AML-193 (cell line): ENCODE measurements at places on chromosomes 6 and 20.

GRCh38 chr6:137736911-137737310 lies 130.1 kb upstream of the TNFAIP3 start:
- no peak for DNase-seq

DNA sequence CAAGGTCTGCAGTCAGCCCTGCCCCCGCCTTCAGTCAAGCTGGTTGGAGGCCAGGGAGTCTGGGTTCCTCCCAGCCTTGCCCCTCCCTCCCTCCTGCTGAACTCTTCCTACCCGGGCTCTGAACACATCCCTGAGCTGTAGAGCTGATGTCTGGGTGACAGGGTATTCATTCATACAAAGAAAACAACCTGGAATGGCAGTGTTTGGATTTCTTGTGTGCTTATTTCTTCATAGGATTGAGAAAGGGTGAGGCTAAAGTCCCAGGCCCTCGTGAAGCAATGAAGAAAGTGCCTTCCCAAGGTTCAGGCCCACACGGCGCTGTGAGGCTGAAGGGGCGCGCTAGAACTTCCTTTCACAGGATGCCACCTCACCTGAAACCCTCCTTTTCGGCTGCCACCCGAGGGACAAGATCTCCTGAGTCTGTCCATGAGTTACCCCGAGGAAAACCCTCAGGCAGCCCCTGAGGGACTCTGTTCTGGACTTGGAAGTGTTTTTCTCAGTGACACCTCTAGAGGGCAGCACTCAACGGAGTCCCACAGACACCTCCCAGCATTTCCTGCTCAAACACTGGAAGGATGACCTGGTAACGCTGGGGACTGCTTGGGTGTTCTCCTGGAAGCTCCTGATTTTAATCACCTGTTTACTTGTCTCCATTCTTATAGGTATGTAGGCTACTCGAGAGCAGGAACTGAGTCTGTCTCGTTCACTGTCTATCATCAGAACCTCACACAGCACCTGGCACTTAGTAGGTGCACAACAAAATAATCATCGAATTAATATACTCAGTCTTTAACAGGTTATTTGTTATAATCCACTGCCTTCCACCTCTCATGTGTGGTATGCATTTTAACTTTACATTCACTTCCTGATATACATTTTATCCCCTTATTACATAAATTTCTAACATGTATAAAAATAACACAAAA lies 11.8 kb upstream of the GSTA1 start:
- peak; percentile 30 for DNase-seq

DNA sequence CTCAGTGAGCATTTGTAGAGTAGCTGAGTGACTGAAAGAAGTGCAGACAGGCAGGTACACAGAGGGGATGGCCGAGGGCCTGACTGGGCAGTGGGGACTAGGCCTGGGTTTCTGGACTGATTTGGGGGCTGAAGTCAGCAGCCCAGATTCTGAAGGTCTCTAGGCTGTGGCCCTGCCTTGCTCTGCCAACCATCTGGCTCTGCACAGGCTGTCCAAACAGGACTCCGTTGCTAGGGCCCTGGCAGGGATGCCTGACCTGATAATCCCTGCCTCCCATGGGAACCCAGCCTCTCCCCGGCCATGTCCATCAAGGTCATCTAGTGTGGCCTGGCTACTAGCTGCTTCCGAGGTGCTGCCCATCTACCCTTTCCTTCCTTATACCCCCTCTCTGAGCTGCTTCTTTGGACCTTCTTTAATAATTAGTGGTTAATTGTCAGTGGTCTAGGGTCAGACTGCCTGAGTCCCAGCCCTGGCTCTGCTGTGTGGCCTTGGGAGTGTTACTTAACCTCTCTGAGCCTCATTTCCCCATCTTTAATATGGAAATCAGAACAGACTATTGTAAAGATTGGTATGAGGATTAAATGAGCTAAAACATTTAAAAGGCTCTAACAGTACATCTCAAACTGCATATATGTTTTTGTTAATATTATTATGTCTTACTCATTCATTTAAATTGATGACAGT lies 137.9 kb downstream of the VEGFA start:
- no peak for DNase-seq

DNA sequence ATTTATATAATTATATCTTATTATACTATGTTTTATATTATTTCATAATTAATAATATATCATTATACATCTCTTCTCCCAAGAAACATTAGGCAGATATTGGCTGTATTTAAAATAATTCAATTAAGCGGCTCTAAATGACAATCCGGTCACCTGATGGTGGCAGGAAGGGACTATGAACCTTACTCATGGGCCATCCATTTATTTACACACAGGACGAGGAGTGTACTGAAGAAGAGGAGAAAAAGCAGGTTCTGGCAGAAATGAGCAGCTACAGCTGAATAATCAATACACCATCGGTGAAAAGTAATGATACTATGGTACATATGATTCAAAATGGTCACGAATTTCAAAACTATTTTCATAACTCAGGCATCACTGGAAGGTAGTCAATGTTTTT lies 277.7 kb downstream of the KIF16B start:
- DNase-seq, result no peak

DNA sequence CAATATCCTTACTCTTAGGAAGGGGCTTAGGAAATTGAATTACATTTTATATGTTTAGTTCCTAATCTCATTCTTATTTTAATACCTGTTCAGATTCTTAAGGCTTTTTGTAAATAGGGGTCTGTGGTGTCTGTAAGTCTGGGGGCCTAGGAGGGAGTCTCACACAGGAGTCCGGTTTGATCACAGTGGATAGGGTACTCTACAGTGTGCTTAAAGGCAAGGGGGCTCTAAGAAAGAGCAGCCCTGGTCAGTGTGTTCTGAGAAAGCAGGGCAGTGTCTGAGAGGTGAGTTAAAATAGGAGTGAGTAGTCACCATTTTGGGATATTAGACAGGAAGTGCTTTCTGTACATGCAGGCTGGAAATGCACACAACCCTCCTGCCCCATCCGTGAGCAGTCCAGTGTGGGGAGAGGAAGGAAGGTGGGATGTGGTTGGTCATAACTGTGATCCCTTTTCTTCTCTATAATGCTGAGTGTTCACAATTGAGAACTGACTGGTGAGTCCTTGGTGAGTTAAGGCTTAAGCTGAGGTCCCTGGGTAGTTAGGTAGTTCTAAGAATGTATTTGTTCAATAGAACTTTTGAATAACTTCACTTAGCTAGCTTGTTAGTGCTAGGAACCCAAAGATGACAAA lies 50.0 kb downstream of the CDKAL1 start:
- no peak for DNase-seq

- no peak for DNase-seq
Measured at GRCh38 chr20:44851545-44851944, 34.0 kb upstream of the YWHAB start.

- DNase-seq, result no peak
Measured at GRCh38 chr20:8228315-8228714, 96.2 kb downstream of the PLCB1 start.

DNA sequence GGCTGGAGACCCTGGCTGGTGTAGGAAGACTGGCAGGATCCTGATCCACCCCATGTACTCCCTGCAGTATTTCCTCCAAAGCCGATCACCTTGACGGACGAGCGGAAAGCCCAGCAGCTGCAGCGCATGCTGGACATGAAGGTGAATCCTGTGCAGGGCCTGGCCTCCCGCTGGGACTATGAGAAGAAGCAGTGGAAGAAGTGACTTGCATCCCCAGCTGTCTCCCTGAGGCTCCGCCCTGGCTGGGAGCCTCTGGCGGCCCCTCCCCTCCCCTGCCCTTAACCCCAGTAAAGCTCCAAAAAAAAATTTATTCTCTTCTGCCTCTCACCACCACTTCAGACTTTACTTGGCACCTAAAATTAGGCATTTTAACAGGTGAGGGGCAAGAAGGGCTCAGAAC lies 7.0 kb downstream of the COX4I2 start:
- DNase-seq, result no peak

- no peak for DNase-seq
Measured at GRCh38 chr6:134379076-134379475, 61.2 kb upstream of the SGK1 start.

DNA sequence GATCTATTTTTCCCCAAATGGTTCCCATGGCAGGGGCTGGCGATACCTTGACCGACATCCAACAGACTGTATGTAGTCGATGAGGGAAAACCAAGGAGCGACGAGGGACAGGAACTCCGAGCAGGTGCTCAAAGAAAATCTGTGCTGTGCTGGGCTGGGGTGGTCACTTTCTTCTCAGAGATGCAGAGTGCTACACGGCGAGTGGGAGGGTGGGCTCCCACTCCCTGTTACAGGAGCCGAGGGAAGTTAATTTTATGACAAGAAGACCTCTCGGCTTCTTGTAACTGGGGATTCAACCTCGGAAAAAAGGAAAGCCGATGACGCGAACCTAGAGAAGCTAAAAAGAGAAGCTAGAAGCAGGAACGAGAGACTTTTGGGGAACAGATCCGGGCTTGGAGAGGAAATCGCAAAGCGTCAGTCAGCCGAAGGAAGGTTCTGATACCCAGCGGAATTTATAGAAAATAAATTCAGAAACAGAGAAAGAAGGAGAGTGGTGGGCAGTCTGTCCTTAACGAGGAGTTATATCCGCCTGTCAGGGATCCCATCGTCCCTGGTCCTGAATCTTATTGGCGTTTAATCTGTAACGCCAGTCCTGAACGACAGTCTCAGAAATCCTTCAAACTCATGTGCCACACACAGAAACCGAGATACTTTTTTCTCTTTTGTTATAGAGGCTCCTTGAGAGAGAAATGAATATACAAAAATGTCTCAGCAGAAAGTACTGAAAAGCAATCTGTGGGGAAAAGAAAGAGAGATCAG lies 84.6 kb upstream of the ZNF322 start:
- no peak for DNase-seq

GRCh38 chr6:169654598-169655391 lies 47.0 kb downstream of the WDR27 start:
- DNase-seq, result peak; percentile 58

GRCh38 chr6:44227148-44227793 lies 3.9 kb downstream of the SLC29A1 start:
- DNase-seq, result no peak

- DNase-seq, result peak; percentile 90
Measured at GRCh38 chr6:87902383-87902782, 145.3 kb upstream of the SPACA1 start.

- no peak for DNase-seq
Measured at GRCh38 chr6:125020385-125020784, 58.1 kb downstream of the RNF217 start.

- DNase-seq, result no peak
Measured at GRCh38 chr6:35775031-35775430, 1.4 kb upstream of the CLPSL2 start.

GRCh38 chr20:51121901-51122412 lies 99.0 kb upstream of the KCNG1 start:
- DNase-seq, result no peak

DNA sequence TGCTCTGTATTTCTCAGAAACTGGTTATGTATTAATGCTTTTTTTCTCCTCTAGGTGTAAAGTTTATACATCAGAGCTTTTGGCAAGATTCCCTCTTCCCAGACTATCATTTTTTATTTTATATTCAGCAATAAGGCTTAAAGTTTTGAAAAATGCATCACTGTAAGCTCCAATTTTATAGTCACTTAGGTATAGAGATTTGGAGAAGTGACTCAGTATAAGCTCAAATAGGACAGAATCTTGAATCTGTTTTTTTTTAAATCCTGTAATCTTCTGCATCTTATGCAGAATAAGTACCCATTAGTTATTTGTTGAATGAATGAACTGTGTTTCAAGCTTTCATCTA lies 1.0 kb downstream of the NCOA7 start:
- DNase-seq, result no peak
